CD14-positive monocyte (primary cell): ENCODE measurements at places on chromosomes 3 and 15.
A peak's percentile ranks its signal among the peaks of the same experiment; 100 is the strongest.

DNA sequence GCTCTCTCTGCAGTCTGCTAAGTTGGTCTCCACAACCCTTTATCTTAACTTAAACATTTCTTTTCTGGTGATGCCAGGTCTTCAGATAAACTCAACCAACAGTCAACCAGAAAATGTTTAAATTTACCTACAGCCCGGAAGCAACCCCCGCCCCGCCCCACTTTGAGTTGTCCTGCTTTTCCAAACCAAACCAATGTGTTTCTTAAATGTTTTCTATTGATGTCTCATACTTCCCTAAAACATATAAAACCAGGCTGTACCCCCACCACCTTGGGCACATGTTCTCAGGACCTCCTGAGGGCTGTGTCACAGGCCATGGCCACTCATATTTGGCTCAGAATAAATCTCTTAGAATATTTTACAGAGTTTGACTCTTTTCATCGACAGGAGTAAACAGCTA lies 13.2 kb upstream of the GPR160 start:
- DNase-seq = peak; percentile 47

GRCh38 chr3:117356091-117356705 lies 646.6 kb downstream of the TUSC7 start:
- DNase-seq = no peak

DNA sequence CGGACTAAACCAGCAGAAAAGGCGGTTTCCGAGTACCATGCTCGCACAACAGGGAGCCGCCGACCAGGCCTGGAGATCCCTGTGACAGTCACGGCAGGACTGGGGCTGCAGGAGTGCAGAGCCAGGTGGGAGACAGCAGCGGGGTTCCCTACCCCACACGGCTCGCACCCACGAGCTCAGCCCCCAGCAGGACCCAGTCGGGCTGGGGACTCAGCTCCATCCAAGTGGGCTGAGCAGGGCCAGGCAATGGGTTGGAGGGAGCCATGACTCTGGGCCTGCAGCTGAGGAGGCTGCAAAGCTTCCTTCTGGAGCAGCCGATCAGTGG lies 15.8 kb downstream of the XXYLT1 start:
- no peak for DNase-seq

- no peak for DNase-seq
These were observed 20.3 kb upstream of the EPB42 start for GRCh38 chr15:43241100-43241499.

DNA sequence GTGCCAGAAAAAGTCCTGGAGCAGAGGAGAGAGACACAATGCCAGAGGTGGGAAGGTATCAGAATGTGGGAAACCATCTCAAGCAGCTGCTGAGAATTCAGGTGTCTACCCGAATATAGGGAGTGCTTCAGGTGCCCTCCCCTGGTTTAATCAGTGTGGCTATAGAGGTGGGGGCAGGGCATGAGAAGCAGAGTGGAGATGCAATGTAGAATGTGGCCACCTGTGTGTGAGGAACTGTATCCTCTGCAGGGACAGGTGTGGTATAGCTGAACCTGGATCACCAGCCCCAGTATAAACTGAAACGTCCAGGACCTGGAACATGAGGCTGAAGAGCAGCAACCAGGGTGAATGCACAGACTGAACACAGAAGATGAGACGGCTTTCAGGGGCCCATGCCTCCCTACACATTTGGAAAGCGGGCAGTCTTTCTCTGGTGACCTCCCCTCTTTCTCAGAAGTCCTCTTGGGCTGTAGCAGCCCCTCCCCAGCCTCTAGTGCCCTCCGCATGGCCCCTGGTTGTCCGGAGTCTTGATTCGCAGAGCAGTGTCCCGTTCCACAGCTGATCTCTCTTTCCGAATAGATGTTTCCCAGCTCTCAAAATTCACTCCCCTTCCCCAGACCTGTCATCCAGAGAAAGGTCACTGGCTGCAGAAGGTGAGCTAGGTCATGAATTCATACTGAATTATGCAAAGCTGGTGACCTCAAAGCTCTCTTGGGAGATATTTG lies 103.1 kb downstream of the ABHD5 start:
- no peak for DNase-seq

DNA sequence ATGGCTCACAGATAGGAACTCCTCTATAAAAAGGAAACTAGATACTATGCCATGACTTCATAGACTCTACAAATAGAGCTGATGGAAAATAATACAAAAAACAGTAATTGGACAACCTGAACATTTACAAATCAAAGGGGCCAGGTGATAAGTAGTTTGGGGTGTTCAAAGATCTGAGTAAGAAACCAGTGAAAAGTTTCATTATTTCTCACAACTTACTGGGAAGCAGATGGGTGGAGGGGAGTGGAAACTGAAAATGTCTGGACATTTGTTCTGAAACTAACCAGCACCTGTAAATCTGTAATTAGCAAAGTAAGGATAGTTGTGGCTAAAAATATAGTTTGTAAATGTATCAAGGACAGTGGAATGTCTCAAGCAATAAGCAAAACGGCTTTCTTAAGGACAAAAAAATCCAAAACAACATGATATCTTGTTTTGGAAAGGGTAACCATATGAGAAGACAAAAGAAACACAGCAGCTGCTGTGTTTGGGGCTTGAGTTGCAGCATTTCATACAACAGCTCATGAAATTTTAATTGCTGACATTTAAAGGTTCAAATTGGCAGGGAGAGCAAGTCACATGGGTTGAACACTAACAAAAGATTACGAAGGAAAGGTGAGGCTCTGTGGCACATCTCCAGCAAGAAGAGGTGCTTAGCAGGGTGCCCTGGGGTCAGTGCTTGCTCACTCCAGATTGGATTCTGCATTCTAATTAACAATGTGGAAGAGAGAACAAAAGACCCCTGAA lies 26.8 kb upstream of the THBS1 start:
- no peak for DNase-seq
